ENCODE measurements at places on chromosomes 1 and 21. TPM values are rescaled to one million over a fixed set of nuclear protein-coding genes. Genes with fewer than 3 reads are reported as not detected.
A peak's percentile ranks its signal among the peaks of the same experiment; 100 is the strongest.

Gene OPRD1
- total RNA-seq = not detected

Gene SV2A
- 1.5 TPM for total RNA-seq

DNA sequence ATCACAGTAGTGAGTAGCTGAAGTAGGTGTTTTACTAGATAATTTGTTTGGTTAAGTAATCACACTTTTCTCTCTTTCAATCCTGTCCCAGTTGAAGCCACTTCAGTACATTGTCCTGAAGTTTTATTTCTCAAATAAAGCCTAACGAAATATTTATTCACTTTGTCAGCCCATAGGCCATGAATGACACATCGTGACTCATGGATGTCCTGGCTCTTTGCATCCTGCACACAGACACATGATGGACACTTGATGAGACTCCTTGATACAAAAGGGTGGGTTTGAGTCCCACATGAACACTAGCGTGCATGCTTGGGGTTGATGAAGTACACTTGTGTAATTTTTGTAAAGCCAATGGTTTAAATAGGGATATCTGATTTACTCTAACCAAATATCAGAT lies 22.7 kb upstream of the LAMC2 start:
- no peak for DNase-seq

- DNase-seq = no peak
These were observed 986.0 kb downstream of the TTLL7 start for GRCh38 chr1:83012950-83013349.

- no peak for DNase-seq
These were observed 9.2 kb downstream of the TP53BP2 start for GRCh38 chr1:223836586-223836985.

Gene LHX8
- total RNA-seq = not detected

Gene CREG1
- 82.7 TPM for total RNA-seq

DNA sequence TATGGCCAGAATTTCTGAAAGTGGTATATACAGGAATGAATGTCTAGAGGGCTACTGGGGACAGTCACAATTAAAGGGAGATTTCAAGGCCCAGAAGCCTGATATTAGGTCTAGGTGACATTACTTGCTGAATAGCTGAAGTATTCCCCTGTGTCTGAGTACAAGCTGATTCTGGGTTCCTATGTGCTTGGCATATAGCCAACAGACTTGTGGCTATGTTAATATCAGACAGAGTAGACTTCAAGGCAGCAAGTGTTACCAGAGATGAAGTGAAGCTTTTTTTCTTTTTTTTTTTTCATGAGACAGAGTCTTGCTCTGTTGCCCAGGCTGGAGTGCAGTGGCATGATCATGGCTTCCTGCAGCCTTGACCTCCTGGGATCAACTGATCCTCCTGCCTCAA lies 8.3 kb downstream of the TTC4 start:
- DNase-seq = no peak

DNA sequence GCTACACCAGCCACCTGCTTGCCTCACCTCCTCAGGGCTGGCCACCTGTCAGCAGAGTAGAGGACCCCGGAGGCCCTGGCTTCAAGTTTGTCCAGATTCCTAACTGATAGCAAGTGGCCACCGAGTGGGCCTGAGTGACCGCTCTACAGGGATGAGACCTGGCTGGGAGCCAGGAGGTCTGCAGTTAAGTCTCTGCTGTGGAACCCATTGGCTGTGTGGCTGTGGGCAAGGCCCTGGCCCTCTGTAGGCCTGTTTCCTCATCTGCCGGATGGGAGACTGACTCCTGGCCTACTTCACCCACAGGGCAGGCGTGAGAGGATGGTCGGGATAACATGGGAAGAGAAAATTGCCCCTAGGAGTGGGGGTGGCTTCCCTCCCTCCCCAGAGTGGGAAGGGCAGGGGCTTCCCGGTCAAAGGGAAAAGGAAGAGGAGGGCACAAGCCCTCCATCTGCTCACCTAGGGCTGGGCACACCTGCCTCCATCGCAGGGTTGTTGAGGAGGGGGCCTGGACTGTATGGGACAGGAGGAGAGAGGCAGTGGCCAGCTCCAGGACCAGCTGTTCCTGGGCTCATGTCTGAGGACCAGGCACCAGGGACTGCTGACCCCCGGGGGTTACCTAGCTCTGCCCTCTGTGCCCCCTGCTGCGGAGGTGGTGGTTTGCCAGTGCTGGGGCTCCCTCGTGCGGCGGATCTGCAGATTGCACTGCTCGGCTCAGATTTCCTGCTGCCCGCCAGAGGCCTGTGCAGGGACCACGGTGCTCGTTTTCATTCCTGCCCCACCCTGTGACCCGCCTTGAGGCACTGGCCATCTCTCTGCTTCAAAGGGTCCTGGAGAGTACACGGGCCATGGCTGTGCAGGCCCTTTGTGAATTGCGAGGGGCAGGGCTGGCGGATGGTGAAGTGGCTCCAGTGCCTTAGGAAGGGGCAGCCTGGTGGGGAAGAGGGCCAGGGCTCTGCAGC lies 9.1 kb upstream of the MTFR1L start:
- DNase-seq = peak; percentile 91

DNA sequence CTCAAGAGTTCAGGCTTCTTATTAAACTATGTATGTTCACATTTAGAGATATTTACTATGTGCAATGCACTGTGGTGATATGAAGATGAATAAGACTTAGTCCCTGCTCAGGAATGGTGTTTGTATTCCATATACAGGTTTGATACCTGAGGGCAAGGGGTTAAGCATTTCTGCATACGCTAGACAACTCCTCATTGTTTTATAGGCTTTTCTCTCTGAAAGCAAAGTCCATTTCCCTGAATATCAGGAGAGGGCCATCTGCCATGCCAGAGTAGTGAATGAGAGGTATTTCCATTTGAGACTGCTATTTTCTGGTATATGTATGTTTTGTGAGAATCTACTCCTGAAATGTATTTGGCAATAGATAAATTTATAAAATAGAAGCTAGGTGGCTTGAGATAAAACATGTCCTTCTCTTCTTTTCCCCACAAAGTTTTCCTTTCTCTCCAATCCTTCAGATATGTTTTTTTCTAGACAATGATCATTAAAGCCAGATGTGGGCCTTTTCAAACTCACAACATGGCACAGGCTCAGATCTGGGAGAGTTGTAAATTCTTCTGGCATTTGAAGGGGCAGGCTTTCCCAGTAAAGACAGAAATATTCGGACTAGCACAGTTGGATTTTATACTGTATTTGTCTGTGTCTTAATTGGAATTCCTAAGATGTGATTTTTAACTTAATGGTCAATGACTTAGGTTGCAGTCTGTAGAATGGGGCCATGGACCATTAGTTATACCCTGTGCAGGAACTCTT lies 73.3 kb upstream of the WDR26 start:
- DNase-seq = no peak

GRCh38 chr1:91877574-91878208 lies 8.3 kb downstream of the TGFBR3 start:
- DNase-seq = no peak

- no peak for DNase-seq
These were observed 308.8 kb downstream of the HHIPL2 start for GRCh38 chr1:222239130-222239529.

Gene GPR153
- 14.3 TPM for total RNA-seq

DNA sequence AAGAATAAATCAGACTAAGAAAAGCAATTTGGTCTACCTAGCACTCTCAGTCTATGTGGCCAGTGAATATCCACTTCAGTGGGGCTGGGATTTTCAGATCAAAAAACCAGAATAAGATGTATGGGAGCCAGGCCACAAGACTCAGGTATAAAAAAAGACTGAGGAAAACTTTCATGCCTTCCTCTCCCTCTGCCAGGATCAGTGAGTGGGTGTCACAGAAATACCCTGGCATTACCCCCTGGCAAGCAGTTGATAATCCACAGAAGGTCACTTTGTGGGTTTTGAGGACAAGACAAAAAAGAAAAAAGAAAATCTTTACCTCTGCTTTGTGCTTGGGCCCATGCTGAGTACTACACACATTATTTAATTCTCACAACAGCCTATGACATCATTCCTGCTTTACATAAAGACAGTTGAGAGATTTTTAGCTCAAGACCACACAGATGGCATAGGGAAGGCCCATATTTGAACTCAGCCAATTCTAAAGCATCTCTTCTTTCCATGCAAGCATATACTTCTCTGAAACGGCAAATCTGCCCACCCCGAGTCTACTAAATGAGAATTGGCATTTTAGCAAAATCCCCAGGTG lies 57.6 kb downstream of the DESI2 start:
- DNase-seq = no peak

Gene FCAMR
- total RNA-seq = not detected

DNA sequence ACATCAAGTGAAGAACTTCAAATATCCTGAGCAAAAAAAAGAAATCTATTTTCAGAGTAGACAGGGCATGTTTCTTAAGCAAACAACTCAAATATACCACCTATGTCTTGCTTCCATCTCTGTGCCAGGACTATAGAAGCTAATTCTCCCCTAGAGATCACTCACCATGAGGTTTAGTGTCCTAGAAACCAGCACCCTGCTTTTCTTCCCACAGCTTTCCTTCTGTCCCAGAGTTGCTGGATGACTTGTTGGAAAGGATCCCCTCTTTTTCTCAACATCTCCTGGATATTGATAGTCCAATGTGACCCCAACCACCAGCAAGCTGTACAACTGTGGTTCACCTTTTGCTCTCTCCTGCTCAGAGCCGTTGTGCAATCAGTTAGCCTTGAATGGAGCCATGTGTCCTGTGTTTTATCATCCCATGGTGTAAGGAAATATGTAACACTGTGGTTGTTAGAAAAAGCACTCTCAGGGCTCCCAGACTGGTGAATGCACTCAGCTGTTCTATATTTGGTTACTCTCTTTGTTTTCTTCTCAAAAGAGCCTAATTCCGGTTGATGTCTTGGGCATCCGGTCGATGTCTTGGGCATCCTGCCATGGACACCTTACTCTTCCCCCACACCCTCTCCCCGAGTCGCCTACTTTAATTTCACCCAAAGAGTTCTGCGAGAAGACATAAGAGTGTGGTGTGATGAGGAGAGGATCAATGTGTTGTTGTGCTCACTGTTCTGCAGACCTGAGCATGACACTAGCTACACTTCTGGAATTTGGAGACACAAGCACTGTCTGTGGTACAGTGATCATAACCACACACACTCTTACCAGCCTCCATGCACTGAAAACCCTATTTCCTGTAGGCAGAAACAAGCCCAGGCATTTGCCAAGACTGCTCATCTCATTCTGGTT lies 1.7 kb downstream of the TNFSF4 start:
- DNase-seq = peak; percentile 41

DNA sequence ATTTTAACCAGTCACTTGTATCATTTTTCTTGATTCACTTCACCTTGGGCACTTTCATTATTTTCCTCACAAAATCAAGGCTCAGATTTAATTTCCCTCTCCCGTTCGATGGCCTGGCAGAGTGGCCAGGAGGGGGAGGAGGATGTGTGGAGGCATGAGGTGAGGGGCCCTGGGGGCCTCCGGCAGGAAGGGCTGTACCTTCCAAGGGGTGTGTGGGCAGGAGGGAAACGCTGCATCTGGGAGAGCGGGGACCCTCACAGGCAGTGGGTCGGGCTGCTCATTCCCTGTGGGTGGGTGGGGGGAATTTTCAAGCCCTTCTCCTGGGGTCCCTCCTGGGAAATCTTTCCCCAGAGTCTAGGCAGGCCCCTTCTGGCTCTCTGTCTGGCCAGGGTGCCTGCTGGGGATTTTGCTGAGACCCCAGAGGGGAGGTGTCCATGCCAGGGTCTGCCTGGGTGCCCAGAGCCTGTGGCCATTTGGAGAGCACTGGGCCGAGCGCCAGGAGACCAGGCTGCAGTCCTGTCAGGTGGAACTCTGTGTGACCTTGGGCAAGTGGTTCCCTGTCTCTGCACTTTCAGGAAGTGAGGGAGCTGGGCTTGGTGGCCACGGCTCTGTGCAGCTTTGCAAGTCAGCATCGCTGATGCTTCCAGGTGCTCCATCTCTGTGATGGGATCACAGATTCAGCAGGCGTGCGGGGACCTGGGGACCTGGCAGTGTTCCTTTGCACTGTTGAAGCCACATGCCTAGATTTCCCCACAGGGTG lies 81.9 kb upstream of the C1orf174 start:
- DNase-seq = no peak

GRCh38 chr1:233022246-233022645 lies 71.8 kb downstream of the NTPCR start:
- no peak for DNase-seq

Gene ZBTB48
- total RNA-seq = 11.3 TPM

Gene BCL2L15
- total RNA-seq = 0.15 TPM

DNA sequence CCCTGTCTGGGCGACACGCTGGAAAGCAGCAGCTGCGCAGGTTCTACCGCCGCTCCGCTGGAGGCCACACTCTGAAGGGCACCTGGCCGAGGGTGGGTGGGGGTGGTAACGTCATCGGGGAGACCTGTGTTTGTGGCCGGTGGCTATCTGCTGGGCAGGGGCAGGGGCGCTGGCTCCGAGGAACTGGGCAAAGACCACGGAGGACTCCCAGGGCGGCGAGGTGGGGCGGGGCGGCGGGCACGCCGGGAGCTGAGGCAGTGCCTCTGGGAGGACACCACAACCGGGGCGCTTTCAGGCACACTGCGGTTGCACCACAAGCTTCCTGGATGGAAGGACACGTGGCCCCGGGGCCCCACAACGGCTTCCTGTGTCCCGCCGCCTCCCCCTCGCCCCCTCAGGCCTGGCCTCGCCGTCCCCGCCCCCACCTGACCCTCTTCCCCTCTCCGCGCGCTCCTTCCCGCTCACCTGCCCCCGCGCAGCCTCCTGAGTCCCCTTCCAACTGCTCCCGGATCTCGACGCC lies 3.3 kb upstream of the DENND2D start:
- peak; percentile 89 for DNase-seq

GRCh38 chr1:162206749-162207635 lies 137.5 kb downstream of the NOS1AP start:
- DNase-seq = peak; percentile 32

DNA sequence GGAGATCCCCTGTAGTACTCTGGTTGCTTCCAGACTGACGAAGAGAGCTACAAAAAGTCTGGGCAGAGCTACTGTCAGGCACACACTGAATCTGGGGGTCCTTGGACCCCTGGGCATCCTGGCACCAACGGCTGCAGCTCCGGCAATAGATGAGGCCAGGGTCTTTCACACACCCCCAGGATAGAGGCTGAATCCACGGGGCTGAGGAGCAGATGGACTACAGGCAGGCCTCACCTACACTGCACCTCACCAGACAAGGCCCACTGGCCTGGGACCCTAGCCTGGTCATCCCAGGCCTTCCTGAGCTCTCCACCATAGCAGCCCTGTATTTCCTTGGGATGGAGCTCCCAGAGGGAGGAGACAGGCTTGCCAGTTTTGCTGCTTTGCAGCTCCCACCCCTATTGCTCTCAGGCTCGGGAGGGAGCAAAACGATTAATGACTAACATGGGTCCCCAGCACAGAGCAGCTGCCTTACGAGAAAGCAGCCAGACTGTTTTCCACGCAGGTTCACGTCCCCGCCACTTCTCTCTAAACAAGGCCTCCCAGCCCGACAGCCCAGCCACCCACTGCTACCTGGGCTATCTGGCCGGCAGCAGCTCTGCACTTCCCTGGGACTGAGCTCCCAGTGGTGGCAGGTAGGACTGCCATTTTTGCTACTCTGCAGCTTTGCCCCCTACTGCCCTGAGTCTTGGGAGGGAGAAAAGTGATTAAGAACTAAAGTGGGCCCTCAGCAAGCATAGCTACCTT lies 1022.5 kb upstream of the ADGRL2 start:
- peak; percentile 14 for DNase-seq

Gene S100A3
- 0.93 TPM for total RNA-seq

- no peak for DNase-seq
These were observed 17.8 kb upstream of the PGM1 start for GRCh38 chr1:63575340-63575826.
